ENCODE measurements at places on chromosomes 6 and 20.
A peak's percentile ranks its signal among the peaks of the same experiment; 100 is the strongest.

- peak; percentile 51 for DNase-seq
These were observed 56.1 kb upstream of the B3GAT2 start for GRCh38 chr6:71012866-71013469.

DNA sequence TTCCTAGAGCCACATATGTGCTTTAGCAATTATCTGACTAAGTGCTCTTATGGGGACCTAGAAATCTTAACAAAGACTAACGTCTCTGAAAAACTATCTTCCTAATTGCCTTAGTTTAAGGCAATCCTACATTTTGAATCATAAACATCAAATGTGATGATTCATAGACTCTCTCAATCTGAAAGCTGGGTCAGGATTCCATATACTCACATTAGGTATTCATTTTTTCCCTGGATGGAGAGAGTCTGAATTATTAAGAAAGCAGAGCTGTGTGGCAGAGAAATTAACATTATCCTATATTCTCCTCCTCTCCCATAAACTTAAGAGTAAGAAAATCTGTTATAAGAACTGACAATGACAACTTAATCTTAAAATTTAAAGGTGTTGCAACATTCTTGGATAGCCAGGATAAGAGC, 1.6 kb upstream of the PRL start:
- DNase-seq: no peak

GRCh38 chr6:114707081-114707620, 364.3 kb upstream of the HS3ST5 start:
- DNase-seq: no peak

- DNase-seq: no peak
These were observed 221.9 kb downstream of the TBC1D32 start for GRCh38 chr6:121112356-121112755.
